ENCODE measurements at places on chromosomes 2 and 18.

DNA sequence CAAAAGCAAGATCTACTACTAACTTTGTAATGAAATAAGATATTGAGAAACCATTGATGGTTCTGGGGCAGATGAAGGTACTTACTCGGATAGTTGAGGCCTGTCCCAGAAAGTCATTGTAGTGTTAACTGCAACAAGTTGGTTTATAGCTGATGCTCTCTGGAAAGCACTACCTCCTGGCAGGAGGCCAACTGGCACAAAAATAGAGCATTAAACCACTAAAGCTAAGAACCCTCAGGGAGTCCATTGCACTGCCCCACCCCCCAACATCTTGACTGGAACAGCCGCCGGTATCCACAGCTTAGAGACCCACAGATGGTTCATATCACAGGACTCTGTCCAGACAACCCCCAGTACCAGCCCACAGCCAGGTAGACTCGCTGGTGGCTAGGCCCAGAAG, 552.5 kb upstream of the CRIM1 start:
- DNase-seq = no peak

DNA sequence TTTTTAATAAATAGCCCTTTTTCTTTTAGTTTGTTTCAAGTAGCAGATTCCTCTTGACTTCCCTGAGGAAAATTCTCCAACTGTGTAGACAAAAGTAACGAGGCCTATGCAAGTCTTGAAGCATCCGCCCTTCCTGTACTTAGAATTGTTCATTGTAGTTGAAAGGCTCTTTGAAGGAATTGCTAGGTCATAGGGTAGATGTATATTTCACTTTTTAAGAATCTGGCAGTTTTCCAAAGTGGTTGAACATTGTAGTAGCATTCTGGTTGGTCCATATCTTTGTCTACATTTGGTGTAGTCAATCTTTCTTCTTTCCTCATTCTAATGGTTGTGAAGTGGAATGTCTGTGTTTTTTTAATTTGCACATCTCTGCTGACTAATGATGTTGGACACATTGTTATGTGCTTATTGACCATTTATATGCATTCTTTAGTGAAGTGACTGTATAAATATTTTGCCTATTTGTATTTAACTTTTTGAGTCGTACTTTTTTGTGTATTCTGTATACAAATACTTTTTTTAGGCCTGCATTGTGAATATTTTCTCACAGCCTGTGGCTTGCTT, 5.6 kb upstream of the SERPINB11 start:
- DNase-seq = no peak

- no peak for DNase-seq
These were observed 23.2 kb downstream of the SPEG start for GRCh38 chr2:219457784-219458369.

DNA sequence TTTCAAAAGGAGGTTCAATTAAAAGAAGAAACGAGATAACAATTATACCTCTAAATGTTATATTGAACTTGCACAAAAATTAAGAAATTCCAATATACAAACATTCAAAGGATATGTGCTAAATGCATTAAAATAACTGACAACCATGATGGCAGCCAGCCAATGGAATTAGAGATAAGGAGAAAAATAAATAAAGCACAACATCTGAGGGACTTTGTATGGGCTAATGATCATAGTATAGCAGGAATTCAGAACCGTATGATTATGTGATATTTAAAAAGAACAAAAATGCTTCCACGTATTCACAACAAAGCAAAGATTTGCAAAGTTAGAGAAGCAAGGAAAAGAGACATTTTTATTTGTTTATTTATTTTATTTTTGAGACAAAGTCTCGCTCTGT, 1103.0 kb downstream of the CBLN2 start:
- DNase-seq = no peak

GRCh38 chr2:235113854-235114253, 162.0 kb downstream of the SH3BP4 start:
- DNase-seq = no peak

Measured in CD4-positive, alpha-beta T cell treated with Interleukin-4 for 1 hour (primary cell).